ENCODE measurements at places on chromosomes 13 and 19.

- DNase-seq = no peak
These were observed 32.2 kb downstream of the F2RL3 start for GRCh38 chr19:16920816-16921529.

- no peak for DNase-seq
These were observed 215.0 kb downstream of the DCLK1 start for GRCh38 chr13:35916146-35916545.

- no peak for DNase-seq
These were observed 67.5 kb upstream of the POSTN start for GRCh38 chr13:37666036-37666435.

- DNase-seq = peak; percentile 84
These were observed 39.9 kb upstream of the CCNE1 start for GRCh38 chr19:29771708-29772414.

GRCh38 chr13:36992362-36992761, 6.8 kb downstream of the ALG5 start:
- no peak for DNase-seq

- DNase-seq = no peak
These were observed 467 bp downstream of the LAMP1 start for GRCh38 chr13:113297370-113298042.

- no peak for DNase-seq
These were observed 42.3 kb upstream of the MEDAG start for GRCh38 chr13:30863796-30864195.

- DNase-seq = no peak
These were observed 56.6 kb downstream of the TUBGCP3 start for GRCh38 chr13:112531263-112531794.

Data from islet precursor cell (in vitro differentiated cells).